ENCODE measurements at places on chromosomes 6 and 20. TPM values are rescaled to one million over a fixed set of nuclear protein-coding genes. Genes with fewer than 3 reads are reported as not detected.

Gene TSBP1
- not detected for total RNA-seq

GRCh38 chr6:116300566-116300965 lies 20.8 kb upstream of the TSPYL1 start:
- no peak for DNase-seq

DNA sequence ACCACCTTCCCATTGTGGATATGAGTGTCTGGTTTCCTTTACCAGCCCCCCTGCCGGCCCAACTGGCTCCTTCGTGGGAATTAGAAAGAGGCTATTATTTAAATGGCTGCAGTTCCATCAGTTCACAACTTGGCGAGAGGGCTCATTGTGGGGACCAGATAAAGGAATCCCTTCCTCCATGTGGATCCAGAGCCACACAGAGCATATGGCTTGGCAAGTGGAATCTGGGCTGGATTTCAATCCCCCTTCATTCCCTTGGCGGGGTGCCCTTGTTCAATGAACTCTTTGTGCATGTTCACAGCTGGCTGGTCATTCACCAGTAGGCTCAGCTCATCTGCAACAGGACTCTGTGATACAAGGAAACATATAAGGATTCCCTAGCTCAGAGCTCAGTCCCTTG lies 140.6 kb downstream of the OPN5 start:
- DNase-seq, result no peak

DNA sequence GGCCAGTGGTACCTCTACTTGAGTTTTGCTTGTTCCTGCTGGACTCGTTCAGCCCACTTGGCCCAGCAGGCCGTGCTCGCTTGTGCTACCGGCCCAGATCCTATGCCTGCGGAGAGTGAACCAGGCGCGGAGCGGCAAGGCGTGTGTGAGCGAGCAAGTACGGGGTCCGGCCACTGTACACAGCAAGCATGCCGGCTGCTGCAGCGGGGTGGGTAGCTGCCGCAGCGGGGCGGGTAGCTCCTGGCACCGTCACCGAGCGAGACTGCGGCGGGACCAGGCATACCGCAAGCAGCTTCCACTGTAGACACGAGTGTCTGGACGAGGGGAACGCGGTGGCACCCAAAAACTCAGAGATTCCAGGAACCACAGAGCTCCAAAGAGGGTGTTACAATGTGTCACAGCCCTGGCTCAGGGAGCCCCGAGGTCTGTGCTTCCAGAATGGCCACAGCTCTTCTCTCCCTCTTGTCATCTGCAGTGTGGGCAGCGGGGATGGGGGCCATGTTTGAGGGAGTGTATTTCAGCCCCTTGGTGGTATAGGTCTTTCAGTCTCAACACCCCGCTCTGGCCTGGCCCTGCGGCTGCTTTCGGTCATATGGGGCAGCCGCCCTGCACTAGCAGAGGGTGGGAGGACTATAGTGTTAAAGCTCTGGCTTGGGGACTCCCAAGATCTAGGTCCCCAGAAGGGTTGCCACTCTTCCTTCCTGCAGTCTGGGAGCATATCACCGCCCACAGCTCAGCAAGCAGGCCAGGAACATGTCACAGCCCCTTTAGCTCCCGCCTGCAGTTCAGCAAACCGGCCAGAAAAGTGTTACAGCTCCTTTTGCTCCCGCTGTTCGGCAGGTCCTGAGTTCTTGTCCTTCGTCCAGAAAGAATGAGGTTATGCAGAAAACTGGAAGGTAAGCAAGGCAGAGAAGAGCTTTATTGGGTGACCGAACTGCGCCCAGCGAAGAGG lies 6.1 kb upstream of the RWDD1 start:
- no peak for DNase-seq

DNA sequence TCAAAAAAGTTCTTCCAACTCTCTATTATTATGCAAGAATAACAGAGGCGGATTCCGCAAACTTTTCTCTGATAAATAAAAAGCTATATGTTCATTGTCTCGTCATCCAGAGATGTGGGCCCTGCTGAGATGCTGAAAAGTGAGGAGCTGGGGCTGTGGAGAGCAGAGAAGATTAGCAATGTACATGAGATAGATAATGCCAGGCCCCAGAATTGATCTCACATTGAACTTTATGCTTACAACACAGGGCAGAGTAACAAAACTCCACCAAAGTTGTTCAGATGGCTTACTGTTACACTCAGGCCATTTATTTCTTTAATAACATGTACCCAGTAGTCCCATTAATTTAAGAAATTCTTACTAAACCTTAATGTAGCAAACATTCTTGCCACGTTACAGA lies 32.7 kb upstream of the RIN2 start:
- no peak for DNase-seq

GRCh38 chr6:5028921-5029320 lies 25.1 kb upstream of the RPP40 start:
- no peak for DNase-seq

Gene CAP2
- not detected for total RNA-seq

Gene MYL9
- total RNA-seq, result not detected

GRCh38 chr6:11389977-11390376 lies 147.6 kb upstream of the TMEM170B start:
- no peak for DNase-seq

GRCh38 chr6:131862476-131862875 lies 54.7 kb downstream of the ENPP1 start:
- no peak for DNase-seq

DNA sequence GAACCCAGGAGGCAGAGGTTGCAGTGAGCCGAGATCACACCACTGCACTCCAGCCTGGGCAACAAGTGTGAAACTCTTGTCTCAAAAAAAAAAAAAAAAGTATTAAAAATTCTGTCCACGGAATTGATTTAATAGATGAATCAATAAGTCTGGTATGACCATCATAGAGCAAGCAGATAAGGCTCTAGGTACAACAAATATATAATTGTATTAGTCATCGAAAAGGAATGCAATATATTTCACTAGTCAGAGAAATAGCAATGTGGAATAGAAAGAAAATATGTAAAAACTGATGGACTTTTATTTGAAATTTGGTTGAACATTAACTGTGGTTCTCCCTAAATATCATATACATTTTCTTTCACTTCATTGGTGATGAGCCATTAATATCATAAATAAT lies 476.8 kb upstream of the AGPAT4 start:
- DNase-seq, result no peak

- DNase-seq, result no peak
Observed at GRCh38 chr6:74434171-74434570, 738.2 kb downstream of the CD109 start.

Gene SDCBP2
- total RNA-seq, result not detected

- no peak for DNase-seq
Observed at GRCh38 chr6:128409003-128409402, 111.4 kb downstream of the PTPRK start.

DNA sequence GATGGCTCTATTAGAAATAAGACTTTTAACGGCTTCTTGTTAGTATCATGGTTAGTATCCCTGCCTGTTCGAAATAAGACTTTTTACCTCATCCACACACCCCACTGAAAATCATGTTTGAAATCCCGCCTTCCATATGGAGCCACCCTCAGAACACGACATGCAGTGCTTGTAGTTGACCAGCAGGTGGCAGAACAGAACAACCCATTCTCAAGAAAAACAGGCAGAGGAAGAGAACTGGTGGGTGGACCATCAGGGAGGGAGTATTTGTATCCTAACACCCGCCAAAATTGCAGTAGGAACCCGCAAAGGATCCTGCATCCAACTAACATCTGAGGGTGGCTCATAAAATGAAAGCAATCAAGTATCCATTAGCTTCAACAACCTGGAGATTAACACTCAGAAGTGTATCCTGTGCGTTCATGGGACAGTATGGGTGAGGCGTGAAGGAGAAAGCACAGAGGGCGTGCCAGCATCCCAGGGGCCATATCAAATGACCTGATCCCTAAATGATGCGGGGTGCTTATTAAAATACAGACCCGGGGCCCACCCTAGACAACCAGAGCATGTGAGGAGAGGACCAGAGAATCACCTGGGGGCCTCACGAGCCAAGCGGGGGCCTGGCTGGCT lies 89.6 kb upstream of the NHSL1 start:
- peak; percentile 85 for DNase-seq

DNA sequence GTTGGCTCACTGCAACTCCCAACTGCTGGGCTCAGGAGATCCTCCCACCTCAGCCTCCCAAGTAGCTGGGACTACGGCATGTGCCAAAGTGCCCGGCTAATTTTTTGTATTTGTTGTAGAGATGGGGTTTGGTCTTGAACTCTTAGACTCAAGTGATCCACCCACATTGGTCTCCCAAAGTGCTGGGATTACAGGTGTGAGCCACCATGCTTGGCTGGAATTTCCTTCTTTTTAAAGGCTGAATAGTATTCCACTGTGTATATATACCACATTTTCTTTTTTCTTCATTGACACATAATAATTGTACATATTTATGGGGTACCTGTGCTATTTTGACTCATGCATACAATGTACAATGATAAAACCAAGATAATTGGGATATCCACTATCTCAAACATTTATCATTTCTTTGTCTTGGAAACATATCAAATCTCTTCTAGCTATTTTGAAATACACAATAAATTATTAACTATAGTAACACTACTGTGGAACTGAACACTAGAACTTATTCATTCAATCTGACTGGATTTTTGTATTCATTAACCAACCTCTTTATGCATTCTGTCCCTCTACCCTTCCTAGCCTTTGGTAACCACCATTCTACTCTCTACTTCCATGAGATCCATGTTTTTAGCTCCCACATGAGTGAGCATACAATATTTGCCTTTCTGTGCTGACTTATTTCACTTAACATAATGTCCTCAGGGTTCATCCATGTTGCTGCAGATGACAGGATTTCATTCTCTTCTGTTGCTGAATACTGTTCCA lies 7.8 kb downstream of the MDC1 start:
- DNase-seq, result peak; percentile 20

Gene TMC2
- not detected for total RNA-seq

Gene FOXQ1
- not detected for total RNA-seq

GRCh38 chr6:150443621-150444020 lies 74.8 kb downstream of the IYD start:
- DNase-seq, result no peak

DNA sequence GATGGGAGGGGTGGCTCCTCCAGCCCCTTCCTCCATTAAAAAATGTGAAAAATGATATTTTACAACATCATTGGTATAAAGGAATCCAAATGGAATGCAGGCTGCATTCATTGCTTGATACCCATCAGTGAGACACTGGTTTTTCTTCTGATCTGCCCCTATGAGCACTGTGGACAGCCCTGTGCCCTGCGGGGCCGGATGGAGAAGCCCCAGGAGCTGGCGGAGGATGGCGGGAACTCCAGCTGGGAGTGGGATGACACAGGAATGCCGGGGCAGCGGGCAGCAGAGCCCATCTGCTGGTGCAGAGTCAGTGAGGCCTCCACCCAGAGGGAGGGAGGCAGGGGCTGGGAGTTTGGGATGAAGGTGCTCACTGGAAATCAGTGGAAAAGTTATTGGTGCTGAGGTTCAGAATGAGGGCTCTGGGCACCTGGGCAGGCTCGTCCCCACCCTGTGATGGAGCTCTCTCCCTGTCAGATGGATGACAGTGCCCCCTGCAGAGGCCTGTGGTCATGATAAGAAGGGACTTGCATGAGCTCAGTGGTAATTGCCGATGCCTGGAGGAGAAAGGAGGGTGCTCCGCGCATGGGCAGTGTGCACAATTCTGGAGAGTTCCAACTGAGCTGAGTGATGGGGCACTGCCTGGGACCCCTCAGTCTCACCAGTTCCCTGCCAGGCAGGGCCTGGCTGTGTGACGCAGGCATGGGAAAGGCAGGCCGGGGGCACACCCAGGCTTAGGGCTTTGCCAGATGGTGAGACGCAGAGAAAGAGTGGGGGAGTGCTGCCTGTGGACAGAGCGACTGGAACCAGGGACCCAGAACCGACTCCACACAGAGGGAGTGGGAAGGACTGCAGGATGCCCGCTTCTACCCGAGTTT lies 23.2 kb downstream of the CTCFL start:
- DNase-seq, result peak; percentile 46

Gene LPIN3
- not detected for total RNA-seq

DNA sequence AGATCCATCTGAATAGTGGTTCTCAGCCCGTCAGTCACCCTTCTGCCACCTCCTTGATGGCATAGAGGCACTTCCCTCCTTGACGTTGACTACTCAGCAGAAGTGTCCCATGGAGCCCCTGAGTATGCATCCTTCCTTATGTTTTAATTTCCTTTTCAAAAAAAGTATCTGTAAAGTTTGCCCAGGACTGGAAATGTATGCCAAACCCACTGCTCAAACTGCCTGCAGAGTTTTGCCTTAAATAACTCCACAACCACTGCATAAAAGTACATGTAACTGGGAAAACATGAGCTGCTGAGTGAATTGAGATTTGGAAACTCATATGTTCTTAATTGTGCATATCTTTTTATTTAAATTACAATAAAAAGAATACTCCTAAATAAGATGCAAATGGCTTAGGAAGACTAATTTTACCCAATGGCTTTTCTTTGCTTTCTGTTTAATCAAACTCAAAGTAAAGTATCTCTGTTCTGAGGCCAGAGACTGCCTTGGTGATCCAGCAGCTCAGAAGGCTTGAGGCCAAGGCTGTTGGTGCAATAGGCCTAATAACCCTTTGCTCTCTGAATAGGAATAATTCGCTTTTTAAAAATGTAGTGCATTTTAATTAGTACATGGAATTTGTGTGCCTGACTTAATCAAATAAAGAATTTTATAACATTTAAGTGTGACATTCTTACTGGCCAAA lies 90.4 kb downstream of the FNDC1 start:
- peak; percentile 59 for DNase-seq

Gene EPPIN
- not detected for total RNA-seq

- DNase-seq, result no peak
Observed at GRCh38 chr6:40258531-40258930, 324.3 kb upstream of the MOCS1 start.

All from Karpas-422 (cell line).